ENCODE measurements at places on chromosomes 4 and X.

DNA sequence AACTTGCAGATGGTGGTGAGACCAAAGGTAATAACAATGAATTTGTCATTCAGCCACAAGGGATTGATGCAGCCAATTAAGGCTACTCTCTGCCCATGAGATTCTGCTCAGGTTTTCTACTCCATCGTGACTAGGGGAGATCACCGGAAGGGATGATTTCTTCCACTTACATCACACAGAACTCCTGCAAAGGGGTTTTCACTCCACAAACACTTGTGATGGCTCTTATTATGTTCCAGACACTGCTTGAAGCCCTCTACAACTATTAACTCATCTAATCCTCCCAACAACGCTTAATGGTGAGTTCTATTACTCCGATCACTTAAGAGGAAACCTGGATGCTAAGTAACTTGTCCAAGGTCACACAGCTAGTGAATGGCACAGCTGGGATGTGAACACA is 55.9 kb downstream of the MTNR1A start:
- DNase-seq: no peak

- DNase-seq: no peak
These were observed 16.8 kb upstream of the COX18 start for GRCh38 chr4:73086095-73086868.

- no peak for DNase-seq
These were observed 32.5 kb upstream of the AP1AR start for GRCh38 chr4:112199041-112199440.

DNA sequence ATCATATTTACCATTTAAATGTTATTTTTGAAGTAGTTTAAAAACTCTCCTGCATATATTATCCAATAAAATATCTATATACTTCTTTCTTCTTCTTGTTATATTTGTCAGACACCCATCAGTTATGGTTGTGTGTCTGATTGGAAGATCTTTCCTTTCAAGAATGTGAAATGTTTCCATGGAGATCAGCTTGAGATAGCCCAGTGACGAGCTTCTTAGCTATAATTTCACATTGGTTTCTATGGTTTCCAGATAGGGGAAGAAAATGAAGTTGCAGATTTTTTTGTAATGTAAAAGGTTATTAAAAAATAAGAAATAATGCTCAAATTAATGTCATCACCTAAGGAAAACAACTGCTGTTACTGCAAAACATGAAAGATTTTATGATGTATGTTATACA is 189.0 kb downstream of the COX7B2 start:
- DNase-seq: no peak

DNA sequence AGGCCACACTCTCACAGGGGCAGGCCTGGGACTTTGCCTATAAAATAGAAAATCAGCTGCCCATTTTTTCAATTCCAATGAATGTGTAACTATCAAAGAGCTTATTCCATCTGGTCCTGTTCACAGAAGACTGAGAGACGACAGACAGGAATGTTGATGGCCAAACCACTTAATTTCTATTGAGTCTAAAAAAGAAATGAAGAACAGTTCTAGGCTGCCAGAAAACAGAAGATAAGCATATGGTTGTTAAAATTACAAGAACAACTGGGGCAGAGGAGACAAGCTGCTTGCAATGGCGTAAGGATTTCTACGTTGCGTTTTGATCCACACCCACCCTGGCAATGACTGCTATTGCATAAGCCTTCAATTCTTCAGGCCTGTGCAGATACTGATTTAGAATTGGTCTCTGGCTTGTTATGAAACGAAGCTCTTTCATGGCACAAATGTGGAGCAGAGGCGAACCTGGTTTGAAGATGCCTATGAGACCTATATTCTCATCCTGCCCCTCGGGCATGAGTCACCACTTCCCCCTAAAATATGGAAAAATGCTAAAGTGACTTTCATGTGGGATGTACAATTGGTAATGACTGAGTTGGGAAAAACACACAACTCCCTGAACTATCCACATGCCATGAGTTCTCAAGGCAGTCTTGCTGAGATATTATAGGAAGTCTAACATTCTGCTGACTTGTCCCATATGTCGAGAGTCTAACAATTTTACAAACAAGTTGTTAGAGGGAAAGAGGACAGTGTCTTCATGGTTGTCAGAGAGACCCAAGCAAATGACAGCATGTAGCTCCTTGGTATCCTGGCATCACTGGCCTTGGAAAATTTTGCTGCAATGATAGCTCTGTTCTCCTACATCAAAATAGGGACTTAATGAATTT is 37.9 kb upstream of the SORBS2 start:
- DNase-seq: no peak

DNA sequence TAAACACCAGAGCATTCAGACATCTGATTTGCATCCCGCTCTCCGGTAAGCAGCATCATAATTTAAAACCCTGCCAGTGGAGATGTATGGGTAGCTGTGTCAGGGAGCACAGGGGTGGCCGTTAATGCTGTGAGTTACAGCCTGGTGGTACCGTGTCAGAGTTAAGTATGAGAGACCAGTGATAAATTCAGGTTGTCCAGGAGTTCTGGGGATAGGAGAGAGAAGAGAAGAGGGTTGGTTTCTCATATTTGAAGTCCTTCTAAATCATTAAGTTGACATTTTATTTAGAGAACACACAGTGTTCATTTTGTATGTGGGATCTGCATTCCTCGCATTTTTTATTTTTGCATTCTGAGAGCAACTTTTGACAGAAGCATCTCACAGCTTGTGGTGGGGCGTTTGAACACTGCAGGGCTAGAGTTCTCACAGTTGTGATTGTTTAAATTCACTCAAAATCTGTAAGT is 157.6 kb downstream of the DCLK2 start:
- no peak for DNase-seq

GRCh38 chr4:102503301-102503746 is 2.2 kb downstream of the NFKB1 start:
- DNase-seq: no peak

- no peak for DNase-seq
These were observed 20.0 kb downstream of the MID2 start for GRCh38 chrX:107845625-107846024.

- no peak for DNase-seq
These were observed 216.6 kb downstream of the DCTD start for GRCh38 chr4:182700362-182701160.

DNA sequence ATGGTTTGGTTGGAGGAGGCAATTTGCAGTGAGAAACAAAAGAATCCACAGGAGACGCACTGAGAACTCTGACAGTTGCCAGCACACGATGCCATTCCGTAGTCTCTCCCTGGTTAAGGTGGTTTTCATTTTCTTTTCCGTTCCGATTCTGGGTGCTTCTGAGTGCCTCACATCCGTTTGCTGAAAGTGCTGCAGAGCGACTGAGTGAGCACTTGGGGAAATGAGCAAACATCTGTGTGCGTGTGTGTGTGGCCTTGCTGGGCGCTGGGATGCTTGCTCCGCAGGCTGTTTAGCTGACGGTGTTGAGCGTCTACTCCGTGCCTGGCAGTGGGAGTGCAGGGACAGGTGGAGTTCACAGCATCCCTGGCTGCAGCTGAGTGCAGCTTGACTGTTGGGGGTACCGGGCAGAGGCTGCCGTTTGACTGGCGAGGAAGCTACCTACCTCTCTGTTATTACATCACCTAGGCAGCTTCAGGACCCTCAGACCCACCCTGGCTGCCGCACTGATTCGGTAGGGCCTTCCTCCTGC is 49.3 kb downstream of the SORCS2 start:
- DNase-seq: no peak

DNA sequence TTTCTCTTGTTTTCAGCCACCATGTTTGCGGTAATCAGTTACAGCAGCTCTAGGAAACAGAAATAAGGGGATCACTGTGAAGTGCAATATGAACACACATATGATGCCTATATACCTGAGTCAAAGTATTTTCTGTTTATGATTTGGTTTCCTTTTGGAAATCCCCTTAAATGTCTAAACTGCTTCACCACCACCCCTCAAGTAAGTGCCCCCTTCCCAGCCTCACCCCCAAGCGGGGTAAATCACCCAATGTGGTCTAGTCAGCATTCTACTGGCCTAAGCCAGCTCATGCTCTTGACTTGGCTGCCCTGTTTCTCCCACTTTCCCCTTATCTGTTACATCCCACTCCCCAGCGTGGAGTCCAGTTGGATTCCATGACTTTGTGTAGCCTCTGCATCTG is 176.5 kb downstream of the QDPR start:
- DNase-seq: no peak

GRCh38 chrX:149462849-149463248 is 42.3 kb downstream of the IDS start:
- no peak for DNase-seq

GRCh38 chr4:8940792-8941491 is 69.3 kb upstream of the HMX1 start:
- DNase-seq: no peak

DNA sequence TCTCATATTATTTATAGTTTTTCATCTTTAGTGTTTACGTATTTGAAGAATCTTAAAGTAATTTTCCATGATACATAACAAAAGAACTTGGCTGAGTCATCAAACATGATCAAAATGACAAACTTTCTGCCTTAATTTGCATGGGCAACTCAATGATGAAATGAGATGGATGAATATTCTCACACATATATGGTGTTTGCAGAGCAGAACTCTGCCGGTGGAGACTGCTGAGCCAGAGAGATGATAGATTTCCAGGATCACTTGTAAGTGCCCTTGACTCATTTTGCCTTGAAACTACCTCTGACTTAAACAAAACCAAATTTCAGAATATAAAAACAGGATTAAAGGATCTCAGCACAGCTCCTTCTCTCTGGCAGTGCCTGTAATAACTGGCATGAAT is 38.2 kb downstream of the TRPC3 start:
- DNase-seq: no peak

GRCh38 chrX:46599051-46599560 is 25.5 kb downstream of the CHST7 start:
- no peak for DNase-seq

DNA sequence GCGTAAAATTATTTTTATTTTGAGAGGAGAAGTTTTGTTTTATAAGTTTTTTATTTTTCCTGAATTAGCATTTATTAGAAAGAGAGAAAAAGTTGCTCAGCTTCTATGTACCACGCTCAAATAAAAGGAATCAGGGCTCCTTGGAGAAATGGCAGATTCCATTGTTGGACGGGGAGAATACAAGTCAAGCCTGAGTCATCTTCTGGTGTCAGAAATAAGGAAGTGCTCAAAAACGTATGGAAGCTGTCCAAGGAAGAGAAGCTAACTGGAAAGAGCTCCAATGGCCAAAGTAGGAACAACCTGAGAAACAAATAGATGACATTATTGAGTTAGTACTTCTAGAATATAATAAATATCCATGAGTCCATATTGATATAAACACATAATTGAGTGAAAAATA is 89.3 kb upstream of the NEIL3 start:
- no peak for DNase-seq

- no peak for DNase-seq
These were observed 77.9 kb downstream of the ADGRL3 start for GRCh38 chr4:61277785-61278760.

GRCh38 chr4:8761167-8761823 is 110.3 kb downstream of the HMX1 start:
- no peak for DNase-seq

DNA sequence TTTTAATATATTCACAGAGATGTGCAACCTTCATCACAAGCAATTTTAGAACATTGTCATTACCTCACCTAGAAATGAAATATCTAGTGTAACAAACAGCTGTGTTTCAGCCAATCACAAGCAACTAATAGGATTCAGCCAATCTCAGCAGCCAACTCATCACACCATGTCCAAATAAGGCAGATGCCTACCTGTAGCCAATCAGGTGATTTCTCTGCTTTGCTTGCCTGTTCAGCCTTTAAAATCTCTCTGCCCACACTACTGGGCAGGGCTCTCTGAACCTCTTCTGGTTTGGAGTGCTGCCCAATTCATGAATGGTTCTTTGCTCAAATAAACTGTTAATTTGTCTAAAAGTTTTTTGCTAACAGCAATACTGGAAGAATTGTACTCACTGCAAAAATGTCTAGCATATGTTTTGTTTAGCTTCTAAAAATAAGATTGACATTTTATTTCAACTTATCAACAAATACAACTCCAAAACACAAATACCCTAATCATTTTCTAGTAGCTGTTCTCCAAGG is 52.4 kb upstream of the IGFBP7 start:
- no peak for DNase-seq

DNA sequence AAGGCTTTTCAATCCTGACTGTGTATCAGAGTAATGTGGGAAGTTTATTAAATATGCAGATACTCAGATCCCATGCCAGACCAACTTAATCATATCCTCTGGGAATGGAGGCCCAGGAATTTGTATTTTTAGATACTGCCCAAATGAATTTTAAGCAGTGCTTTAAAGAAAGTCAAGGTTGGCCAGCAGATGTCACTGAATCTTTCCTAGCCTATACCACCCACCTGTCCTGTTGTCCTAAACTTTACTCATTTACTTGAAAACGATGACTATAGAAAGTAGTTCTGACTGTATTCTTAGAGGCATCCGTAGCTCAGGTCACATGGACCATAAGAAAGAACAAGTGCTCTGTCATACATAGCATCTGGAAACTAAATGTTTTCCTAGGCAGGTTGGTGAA is 79.9 kb downstream of the AMOT start:
- no peak for DNase-seq

DNA sequence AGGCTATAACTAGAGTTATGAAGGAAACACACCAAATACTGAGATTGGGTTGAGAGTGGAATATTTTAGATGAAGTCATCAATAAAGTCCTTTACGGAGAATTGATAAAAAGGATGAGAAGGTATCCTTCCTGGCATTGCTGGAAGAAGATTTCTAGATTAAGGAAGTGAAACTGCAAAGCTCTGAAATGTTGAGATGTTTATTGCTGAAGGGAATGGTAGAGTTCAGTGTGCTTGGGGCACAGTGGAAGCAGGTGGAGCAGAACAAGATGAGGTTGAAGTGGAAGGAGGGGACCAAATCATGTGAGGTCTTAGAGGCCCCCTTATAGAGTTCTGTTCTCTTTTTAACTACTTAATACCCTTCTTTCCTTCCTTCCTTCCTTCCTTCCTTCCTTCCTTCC is 848.5 kb downstream of the RAB28 start:
- DNase-seq: no peak

DNA sequence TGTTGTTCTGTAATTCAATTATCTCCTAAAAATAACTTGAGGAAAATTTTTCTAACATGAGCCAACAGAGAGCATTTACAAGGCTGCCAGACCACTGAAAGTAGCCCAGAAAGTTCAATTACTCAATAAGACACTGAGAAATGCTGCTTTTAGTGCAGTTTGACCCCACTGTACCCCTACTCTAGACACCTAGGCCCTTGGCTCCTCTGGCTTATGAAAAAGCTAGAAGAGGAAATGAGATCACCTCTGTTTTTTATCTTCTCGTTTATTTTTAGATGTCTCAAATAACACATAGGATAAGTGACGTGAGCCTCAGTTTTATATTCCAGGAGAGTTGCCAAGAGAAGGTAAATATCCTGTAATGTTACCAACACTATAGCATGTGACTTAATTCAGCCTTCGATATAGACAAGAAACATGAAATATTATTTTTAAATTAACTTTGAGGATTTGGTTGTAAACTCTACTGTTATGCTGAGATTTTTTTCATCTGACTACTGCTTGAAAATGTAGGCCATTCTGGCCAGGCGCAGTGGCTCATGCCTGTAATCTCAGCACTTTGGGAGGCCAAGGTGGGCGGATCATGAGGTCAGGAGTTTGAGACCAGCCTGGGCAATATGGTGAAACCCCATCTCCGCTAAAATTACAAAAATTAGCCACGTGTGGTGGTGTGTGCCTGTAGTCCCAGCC is 24.4 kb downstream of the TNIP3 start:
- DNase-seq: no peak

All from stimulated activated CD4-positive, alpha-beta T cell treated with anti-CD3 and anti-CD28 coated beads, Interleukin-12 subunit alpha, Interleukin-12 subunit beta, amount 100 ng/mL, for 24 hours (primary cell).